ENCODE measurements at places on chromosomes 6 and 20. TPM values are rescaled to one million over a fixed set of nuclear protein-coding genes. Genes with fewer than 3 reads are reported as not detected.

DNA sequence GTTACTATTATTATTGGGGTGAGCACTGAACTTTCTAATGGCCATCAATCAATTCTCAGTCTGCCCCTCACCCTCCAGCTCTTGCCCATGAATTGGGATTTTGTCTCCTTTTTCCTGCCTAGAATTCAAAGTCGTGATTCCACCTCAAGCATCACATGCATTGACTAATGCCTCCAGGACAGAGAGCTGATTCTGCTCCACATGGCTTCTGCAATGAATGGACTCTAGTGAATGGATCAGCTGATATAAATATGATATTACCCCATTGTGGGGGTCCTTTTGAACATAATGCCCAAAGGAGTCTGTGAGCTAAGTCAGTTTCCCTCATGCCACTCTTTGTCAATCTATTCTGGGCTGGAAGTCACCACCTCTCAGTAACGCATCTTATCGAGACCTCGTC lies 126.4 kb downstream of the OPN5 start:
- H3K4me1 ChIP-seq = no peaks in the 10 kb centered on the region
- no peak overlapping the region for H3K4me3 ChIP-seq
- no peaks in the 10 kb centered on the region for H3K36me3 ChIP-seq
- H3K27me3 ChIP-seq = no peaks in the 10 kb centered on the region

DNA sequence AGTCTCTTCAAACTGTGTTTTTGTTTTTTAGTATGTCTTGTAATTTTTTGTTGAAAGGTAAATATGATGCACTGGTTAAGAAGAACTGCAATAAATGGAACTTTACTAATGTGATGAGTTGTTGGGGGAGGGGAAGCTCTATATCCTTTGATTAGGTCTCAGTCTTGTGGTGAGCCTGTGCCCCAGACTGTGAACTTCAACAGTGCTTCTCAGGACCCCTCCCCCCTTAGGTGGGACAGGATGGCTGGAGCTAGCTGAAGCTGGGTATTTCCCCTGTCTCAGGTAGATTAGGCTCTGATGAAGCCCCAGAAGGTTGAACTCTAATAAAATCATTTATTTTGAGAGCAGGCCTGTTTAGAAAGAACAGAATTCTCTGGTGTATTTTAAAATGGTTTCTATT lies 31.4 kb upstream of the TASP1 start:
- no peak for DNase-seq
- peaks cover 18% of the 10 kb centered on the region for H3K4me1 ChIP-seq
- no peak overlapping the region for H3K27ac ChIP-seq
- H3K27me3 ChIP-seq = no peaks in the 10 kb centered on the region
- no peak overlapping the region for H3K4me3 ChIP-seq

BPIFB3 gene
- total RNA-seq = not detected

NRSN1 gene
- not detected for total RNA-seq

DNA sequence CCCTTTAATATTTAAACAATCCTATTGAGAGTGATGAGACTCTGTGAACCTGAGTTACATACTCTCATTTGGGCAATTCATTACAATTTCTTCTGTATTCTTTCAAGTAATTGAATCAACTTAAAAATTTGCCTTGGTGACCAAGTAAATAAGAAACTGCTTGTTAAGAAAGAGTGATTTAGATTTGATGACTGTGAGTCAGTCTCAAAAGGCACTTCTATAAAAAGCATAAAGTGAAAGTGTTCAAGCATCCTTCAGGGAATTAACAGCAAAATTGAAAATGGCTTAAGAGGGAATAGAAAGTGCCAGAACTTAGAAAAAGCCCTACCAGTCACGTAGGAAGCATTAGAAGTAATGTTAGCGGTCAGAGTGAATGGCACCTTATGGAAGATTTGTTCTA lies 654.7 kb downstream of the EPM2A start:
- H3K27me3 ChIP-seq = no peaks in the 10 kb centered on the region
- no peaks in the 10 kb centered on the region for H3K4me1 ChIP-seq
- no peak overlapping the region for H3K27ac ChIP-seq
- H3K36me3 ChIP-seq = no peaks in the 10 kb centered on the region

FAM217A gene
- not detected for total RNA-seq

GRCh38 chr6:14934844-14935243 lies 311.0 kb upstream of the JARID2 start:
- no peaks in the 10 kb centered on the region for H3K36me3 ChIP-seq
- no peaks in the 10 kb centered on the region for H3K27me3 ChIP-seq
- DNase-seq = no peak
- H3K4me1 ChIP-seq = no peaks in the 10 kb centered on the region
- no peak overlapping the region for H3K4me3 ChIP-seq

- peaks cover 2% of the 10 kb centered on the region for H3K27me3 ChIP-seq
- peak overlapping the region; percentile 34 for H3K27ac ChIP-seq
- peak; percentile 80 for DNase-seq
- H3K4me3 ChIP-seq = peak overlapping the region; percentile 87
- H3K36me3 ChIP-seq = peaks cover 16% of the 10 kb centered on the region
- H3K4me1 ChIP-seq = peaks cover 15% of the 10 kb centered on the region
Measured at GRCh38 chr20:63215101-63216040, 560 bp downstream of the YTHDF1 start.

GRCh38 chr6:12022481-12022880 lies 10.4 kb downstream of the HIVEP1 start:
- no peak for DNase-seq
- H3K27me3 ChIP-seq = no peaks in the 10 kb centered on the region
- no peaks in the 10 kb centered on the region for H3K36me3 ChIP-seq
- no peak overlapping the region for H3K4me3 ChIP-seq

GRCh38 chr6:43702534-43703440 lies 15.2 kb upstream of the MRPS18A start:
- H3K4me1 ChIP-seq = peaks cover 20% of the 10 kb centered on the region
- peak; percentile 97 for DNase-seq
- H3K27ac ChIP-seq = peak overlapping the region; percentile 85
- peak overlapping the region; percentile 19 for H3K4me3 ChIP-seq

ORC3 gene
- 34.7 TPM for total RNA-seq

GRCh38 chr20:62692801-62693523 lies 15.7 kb upstream of the NTSR1 start:
- no peaks in the 10 kb centered on the region for H3K36me3 ChIP-seq
- peaks cover 10% of the 10 kb centered on the region for H3K27me3 ChIP-seq
- no peak overlapping the region for H3K4me3 ChIP-seq
- H3K27ac ChIP-seq = no peak overlapping the region
- DNase-seq = no peak
